ENCODE measurements at places on chromosomes 1 and 21.

GRCh38 chr1:49971088-49971487 is 52.7 kb downstream of the AGBL4 start:
- no peak for DNase-seq

GRCh38 chr1:189769448-189769847 is 708.2 kb downstream of the BRINP3 start:
- DNase-seq: no peak

- DNase-seq: no peak
These were observed 13.9 kb upstream of the C1orf141 start for GRCh38 chr1:67148516-67149178.

GRCh38 chr1:184457500-184457899 is 70.7 kb downstream of the C1orf21 start:
- DNase-seq: no peak

- DNase-seq: no peak
These were observed 15.4 kb downstream of the SLX9 start for GRCh38 chr21:44955141-44955797.

DNA sequence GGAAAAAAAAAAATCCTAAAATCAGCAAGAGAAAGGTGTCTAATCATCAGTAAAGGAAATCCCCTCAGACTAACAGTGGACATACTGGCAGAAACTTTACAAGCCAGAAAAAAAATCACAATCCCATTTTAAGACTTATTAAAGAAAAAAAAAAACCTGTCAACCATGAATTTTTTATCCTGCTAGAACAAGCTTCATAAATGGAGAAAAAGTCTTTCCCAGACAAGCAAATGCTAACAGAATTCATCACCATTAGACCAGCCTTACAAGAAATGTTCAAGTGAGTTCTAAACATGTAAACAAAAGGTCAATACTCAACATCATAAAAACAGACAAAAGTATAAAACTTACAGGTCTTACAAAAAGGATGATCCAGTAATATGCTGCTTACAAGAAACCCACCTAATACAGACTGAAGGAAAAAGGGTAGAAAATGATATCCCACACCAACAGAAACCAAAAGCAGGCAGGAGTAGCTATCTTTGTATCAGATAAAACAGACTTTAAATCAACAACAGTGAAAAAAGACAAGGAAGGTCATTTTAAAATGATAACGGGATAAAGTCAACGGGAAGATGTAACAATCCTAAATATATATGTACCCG is 129.6 kb downstream of the EVI5 start:
- DNase-seq: no peak

DNA sequence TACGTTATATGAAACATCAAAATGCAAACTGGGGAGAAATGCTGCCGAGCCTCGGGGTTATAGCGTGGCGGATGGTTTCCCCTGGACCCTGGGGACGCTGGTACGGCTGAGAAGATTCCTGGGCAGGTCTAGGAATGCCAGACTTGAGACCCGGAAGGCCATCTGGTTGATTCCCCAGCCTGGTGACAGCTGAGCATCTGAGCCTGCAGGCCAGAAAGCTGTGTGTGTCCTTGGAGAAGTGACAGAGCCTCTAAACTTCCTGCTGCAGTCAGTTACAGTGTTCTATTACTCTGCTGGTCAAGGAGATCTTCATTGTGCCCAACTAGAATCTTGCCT is 2.3 kb downstream of the VASH2 start:
- no peak for DNase-seq

GRCh38 chr1:172117800-172118199 is 276.5 kb downstream of the DNM3 start:
- DNase-seq: no peak

DNA sequence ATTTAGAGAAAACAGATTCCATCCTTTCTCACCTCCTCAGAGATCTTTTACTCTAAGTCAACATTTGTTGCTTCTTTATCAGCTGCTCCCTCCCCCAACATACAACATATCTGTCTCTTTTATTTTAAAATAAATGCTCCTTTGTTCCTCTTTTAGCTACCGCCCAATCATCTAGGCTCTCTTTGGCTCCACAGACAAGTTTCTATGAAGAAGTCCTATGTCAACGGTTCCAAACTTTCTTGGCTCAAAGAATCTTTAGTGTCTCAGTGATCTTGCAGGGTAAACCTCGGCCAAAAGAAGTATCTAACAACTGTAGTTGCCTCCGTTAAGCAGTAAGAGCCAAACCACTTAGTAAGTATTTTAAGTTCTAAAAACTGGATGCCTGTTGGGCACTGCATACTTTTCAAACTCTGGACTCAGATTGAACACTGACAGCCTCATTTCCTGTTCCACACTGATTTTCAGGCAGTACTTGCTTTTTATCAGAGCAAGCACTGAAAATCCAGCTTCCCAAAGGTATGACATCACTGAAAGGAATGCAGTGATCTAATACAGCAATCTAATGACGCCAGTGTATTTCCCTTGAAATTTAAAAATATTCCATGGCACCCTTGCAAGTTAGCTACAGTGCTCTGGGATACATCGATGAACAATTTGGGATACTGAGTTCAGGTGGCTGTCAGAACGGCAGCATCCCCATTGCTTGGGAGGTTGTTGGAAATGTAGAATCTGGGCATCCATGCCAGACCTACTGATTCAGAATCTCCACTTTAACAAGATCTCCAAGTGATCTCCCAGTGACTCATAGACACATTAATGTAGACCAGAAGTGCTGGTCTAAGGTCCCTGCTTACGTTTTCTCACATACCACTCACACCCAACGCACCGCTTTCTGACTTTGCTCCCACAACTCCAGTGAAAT is 26.8 kb downstream of the EGLN1 start:
- no peak for DNase-seq

GRCh38 chr1:78787544-78787943 is 137.9 kb downstream of the IFI44 start:
- no peak for DNase-seq

DNA sequence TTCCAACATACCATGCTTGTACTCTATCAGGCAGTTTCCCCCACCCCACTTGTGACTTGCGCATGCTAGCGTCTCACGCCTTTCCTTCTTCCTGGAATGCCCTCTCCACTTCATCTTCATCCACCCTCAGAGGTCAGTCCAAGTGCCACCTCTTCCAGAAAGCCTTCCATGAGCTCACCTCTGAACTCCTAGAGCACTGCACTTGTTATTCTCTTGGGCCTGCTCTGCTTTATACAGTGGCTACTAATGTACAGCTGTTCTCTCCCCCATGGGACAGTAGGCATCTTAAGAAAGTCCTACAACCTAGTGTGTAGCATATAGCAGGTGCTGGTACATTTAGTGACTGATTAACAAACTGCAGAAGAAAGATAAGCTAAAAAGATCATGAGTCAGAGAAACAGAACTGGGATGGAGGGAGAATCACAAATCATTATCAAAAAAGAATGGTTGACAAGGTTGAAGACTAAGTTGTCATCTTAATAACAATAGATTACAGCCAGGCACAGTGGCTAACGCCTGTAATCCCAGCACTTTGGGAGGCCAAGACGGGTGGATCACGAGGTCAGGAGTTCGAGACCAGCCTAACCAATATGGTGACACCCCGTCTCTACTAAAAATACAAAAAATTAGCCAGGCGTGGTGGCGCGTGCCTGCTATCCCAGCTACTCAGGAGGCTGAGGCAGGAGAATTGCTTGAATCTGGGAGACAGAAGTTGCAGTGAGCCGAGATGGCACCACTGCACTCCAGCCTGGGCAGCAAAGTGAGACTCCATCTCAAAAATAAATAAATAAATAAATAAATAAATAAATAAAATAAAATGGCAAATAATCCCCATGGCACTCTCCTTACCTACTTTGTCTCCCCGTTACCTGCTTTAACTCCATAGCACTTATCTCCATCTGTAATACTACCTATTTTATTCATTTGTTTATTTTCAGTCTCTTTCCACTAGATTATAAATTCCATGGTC is 16.3 kb upstream of the TSPAN1 start:
- DNase-seq: no peak

DNA sequence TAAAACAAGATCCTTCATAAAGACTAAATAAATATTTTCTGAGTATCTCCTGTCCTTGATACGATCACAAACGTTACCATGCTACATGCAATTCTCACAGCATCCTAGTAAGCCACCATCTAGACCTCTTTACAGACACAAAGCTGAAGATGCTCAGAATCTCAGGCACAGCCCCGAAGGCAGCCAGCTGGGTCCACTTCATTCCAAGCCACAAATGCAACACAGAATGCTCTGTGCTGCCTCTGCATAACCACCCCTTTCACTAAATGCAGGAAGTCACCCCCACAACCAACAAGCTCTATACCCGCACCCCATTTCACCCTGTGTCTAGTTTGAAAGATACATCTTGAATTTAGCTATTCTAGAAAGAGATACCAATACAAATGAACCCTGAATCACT is 12.9 kb downstream of the RCAN1 start:
- no peak for DNase-seq

DNA sequence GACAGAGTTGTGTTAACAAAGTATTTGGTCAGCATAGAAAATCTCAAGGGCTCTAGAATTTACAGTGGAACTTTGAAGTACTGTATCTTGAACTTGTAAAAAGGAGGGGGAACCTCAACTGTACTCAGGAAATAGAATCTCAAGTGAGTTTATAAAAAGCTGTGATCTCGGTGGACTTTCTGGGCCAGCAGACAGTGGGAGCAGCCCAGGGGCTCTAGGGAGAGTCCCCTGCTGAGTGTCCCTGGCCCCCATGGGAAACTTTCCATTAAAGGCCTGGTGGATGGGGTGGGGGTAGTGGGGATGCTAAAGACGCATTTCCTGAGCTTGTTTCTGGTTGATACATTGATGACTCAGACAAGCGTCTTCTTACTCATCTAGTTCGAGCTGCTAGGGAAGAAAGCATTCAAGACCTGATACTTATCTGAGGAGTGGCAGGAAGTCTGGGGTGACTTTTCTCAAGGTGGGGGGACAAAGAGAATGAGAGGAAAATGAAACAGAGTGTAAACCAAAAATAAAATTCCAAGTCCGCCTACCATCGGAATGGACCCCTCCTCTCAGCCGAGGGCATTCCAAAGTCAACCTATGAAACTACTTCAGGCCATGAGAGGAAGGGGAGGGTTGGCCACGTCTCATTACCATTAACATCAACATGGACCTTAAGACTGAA is 65.5 kb downstream of the NID1 start:
- DNase-seq: peak; percentile 76

GRCh38 chr1:43445606-43446387 is 7.9 kb downstream of the HYI start:
- DNase-seq: no peak

DNA sequence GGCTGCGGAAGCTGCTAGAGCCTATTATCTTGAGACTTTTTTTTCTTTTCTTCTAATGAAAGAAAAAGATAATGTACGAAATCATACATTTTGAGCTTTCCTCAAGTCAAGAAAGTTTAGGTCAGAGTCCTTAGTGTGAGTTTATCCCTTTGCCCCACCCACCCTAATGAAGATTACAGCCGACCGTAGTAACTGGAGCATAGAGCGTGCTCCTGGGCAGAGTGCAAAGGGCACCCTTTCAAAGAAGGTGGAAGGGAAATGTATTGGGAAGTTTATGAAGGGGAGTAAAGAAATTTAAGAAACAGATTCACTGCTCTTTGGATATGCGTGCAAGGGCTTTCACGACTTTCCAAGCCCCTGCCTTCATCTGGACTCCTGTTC is 17.2 kb downstream of the GNG12 start:
- no peak for DNase-seq

DNA sequence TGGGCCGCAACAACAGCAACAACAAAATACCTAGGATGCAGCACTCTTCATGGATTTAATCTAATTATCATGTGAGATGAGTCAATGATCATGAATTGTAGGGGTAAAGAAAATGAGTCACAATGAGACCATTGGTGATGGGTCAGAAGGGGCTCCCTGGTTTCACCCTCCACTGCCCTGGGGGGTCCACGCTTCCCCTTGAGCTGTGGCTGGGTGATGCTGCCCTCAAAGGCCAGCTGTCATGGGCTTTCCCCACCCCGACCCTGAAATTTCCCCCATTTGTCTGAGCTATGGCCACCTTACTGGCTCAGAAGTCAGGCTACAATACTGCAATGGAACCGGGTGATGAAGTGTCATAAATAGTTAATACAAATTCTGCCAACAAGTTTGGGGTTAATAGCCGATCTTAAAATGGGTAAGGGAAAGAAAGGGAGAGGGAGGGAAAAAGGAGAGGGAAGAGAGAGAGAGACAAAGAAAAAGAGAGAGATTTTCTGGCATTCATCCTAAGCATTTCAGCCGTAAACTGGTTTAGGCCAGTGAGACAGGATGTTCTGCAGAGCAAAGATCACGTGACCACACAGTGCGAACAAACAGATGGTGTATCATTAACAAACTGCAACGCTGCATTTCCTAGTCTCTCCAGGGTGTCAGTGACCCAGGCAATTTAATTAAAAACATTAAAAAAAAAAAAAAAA is 143.4 kb upstream of the ERRFI1 start:
- no peak for DNase-seq

- DNase-seq: no peak
These were observed 7.3 kb downstream of the PSEN2 start for GRCh38 chr1:226877669-226878068.

DNA sequence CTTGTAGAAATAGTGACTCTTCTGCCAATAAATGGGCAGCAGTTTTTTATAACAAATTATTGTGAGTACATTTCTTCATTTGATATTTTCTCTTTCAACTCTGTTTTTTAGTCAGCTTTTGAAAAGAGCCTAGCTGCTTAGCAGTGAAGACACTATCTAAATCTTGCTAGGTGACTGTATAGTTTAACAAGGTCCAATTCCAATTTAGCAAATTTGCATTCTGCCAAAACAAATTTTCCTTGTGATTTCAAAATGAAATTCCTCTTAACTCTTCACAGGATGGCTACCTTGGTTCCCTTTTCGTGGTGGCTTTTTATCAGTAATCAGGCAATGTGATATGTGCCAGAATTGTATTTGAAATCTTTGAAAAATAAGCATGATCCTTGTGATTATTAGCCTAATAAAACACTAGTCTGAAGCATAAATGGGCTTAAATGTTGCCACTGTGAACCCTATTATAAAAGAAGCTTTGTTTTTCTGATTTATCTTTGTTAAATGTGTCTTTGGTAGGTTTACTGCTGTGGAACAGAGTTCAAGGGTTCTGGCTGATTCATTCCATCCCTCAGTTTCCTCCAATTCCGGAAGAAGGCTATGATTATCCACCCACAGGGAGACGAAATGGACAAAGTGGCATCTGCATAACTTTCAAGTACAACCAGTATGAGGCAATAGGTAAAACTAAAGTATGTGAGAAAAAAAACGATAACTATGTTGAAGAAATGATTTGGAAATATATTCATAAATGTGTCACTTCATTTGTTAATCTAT is 12.2 kb downstream of the DNASE2B start:
- no peak for DNase-seq

DNA sequence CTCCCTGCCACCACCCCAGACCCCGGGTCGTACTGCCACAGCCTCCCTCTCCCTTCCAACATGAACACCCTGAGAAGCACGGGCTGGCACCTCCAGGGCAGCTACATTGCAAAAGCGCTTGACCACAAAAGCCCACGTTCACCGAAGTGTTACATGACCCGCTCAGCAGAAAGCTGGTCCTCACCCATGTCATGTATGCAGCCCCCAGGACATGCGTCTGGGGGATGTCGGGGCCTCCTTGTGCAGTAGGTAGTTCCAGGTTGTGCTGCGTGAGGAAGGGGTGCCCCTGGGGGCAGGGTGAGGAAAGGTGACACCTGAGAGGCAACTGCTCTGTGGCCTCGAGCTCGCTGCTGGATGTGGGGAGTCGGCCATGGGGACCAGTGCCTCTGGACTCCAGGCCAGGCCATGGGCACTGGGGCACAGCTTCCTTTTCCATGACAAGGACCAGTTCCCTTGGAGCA is 102.0 kb upstream of the C1orf174 start:
- no peak for DNase-seq
